Left colon (tissue), 2 donors: ENCODE measurements at places on chromosomes 2 and 18. TPM values are rescaled to one million over a fixed set of nuclear protein-coding genes. Genes with fewer than 3 reads are reported as not detected.

DYSF gene
- 2.4 TPM for total RNA-seq

ACTG2 gene
- total RNA-seq: 765 TPM

GATA6 gene
- 57.8 TPM for total RNA-seq

CCL20 gene
- total RNA-seq: 29.9 TPM

C2orf81 gene
- 0.49 TPM for total RNA-seq

MAL gene
- total RNA-seq: 4.2 TPM

VSNL1 gene
- 3.6 TPM for total RNA-seq

RAD51AP2 gene
- total RNA-seq: not detected

ASTL gene
- 0.31 TPM for total RNA-seq

RASGRP3 gene
- total RNA-seq: 2.8 TPM

DAW1 gene
- not detected for total RNA-seq

IL1A gene
- 0.17 TPM for total RNA-seq

FEZ2 gene
- total RNA-seq: 45.3 TPM

PPP1R1C gene
- total RNA-seq: 0.98 TPM
